Progenitor cell of endocrine pancreas (in vitro differentiated cells): ENCODE measurements at places on chromosomes 2 and 18. TPM values are rescaled to one million over a fixed set of nuclear protein-coding genes. Genes with fewer than 3 reads are reported as not detected.

The MROH2A gene
- not detected in 2 replicates for total RNA-seq

The PRPF40A gene
- total RNA-seq = 132 and 142 TPM in 2 replicates

DNA sequence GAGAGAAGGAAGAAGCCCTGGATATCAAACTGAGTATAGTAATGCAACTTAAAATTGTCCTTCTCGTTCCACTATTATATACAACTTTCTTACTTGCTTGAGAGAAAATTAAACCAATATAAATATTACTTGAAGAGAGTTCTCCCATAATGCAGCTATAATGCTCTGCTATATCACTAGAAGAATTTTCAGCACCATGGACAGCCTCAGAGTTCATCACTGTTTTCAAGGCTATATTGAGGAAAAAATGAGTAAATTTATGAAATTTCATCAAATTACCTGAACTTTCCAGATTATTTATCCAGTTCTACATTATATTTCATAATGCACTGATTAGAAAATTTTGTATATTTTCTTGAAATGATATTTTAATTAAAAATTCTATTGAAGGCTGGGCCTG is 1053.5 kb upstream of the FAM98A start:
- no peak overlapping the region for H3K27ac ChIP-seq
- H3K36me3 ChIP-seq = no peaks in the 10 kb centered on the region
- no peak for DNase-seq

The IL36G gene
- not detected in 2 replicates for total RNA-seq

The C2orf81 gene
- 11.3 and 13.4 TPM in 2 replicates for total RNA-seq

DNA sequence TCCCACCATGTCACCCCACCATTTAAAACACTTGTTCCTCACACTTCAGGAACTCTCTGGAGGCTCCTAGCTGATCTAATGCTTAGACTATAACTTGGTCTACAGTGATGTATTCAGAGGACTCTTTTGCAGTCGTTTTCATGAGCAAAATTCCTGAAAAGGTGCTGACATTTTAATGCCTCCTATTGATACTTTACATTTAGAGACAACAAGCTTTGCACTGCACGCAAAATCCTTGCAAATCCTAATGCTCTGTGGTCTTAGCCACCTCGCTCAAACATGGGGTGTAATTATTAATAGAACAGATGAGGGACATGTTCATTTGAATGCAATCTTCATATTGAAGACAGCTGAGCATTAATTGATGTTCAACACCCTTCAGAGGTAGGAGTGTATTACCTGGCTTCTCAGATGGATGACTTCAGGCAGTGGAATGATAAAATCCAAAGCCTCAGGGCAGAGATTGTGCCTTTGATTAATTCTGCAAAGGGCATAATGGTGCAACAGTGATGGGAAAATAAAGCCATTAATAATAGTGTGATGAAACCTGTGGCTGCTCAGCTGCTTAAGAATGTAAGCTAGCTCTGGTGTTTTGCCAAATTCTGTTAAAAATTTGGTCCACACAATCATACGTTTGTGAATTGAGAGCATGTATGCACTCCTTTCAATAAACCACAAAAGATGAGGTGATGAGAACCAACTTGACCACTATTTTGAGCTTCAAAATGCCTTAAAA is 5.4 kb downstream of the CTAGE1 start:
- H3K27me3 ChIP-seq = peaks cover 23% of the 10 kb centered on the region
- H3K4me3 ChIP-seq = no peak overlapping the region
- peaks cover 7% of the 10 kb centered on the region for H3K4me1 ChIP-seq

The WDR54 gene
- total RNA-seq = 28.1 and 30.2 TPM in 2 replicates

- H3K36me3 ChIP-seq = no peaks in the 10 kb centered on the region
- DNase-seq = no peak
- peaks cover 10% of the 10 kb centered on the region for H3K27me3 ChIP-seq
- H3K27ac ChIP-seq = no peak overlapping the region
Measured at GRCh38 chr2:234189230-234189629, 138.7 kb downstream of the SPP2 start.

The TAF1B gene
- total RNA-seq = 28.6 and 30.5 TPM in 2 replicates

DNA sequence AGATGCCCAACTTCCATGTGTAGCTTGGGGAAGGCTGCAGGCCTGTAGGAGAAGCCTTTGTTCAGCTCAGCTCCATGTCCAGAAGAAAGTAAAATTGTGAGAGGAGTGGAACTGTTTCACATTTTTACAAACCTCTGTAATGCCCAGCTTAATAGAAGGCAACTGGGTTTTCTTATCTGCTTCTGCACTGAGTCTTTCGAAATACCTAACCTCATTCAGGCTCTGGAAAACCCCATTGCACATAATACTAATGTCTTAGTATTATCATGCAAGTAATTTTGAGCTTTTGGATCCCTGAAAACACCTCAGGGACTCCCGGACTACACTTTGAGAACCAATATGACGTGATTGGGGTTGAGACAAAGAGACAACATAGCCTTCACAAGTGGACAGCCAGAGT is 5.8 kb downstream of the SMIM21 start:
- H3K4me3 ChIP-seq = no peak overlapping the region
- H3K36me3 ChIP-seq = no peaks in the 10 kb centered on the region
- DNase-seq = no peak
- H3K4me1 ChIP-seq = no peaks in the 10 kb centered on the region
